ENCODE measurements at places on chromosomes 5 and 9. TPM values are rescaled to one million over a fixed set of nuclear protein-coding genes. Genes with fewer than 3 reads are reported as not detected.

DNA sequence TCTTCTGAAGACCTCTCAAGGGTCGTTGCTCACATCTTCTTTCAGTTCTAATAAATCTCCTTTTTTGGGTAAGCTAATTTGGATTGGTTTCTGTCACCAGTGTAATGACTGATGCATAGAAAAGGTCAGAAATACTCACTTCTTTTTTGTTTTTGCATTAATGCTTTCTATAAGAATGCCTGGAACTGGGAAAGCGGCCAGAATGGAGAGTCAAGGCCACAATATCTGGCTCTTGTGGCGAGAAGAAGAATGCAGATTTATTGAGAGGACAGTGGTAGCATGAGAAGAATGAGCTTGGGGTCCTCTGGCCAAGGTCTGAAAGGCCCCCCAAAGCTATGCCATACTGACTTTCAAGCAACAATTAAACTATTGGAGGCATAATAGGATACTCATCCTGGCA, 88.0 kb upstream of the SLC12A2 start:
- no peak for DNase-seq

DNA sequence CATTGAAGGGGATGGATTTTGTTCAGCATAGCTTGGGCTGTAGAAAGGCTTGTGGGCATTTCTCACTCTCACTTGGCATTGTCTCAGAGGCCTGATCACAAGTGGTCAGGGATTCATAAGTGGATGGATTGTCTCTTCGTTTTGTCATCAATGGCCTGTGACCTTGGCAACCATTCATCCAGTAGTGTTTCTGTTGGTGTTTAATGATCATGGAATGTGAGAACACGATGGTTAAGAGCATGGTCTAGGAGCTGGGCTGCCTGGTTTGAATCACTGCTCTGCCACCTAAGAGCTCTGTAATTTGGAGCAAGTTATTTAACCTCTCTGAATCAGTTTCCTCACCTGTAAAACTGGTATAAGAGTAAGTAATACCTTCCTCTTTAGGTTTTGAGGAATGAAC, 430.1 kb upstream of the MEF2C start:
- peak; percentile 19 for DNase-seq

GRCh38 chr5:175306381-175306780, 137.6 kb downstream of the DRD1 start:
- DNase-seq, result no peak

DNA sequence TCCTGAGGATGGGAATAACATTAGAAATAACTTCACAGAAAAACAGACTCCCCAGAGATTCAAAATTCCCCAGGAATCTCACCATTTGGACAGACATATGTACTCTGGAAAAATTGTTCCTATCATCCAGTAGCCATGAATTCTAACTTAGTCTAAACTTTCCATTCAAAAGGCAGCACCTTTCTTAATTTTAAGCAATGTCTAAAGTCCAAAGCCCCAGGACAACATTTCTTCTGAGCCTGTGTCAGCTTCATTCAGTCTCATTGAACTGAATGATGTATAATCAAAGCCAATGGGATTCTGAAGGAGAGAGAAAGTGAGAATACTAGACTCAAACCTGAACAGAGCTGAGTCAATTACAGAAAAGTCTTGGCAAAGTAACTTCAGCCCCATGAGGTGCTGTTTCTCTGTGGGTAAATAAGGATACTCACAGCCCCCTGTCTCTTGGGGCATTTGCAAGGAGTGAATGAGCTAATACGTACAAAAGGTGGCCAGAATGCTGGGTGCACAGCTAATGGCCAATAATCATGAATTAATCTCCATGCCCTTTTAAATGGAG, 140.6 kb downstream of the SEMA5A start:
- no peak for DNase-seq

DNA sequence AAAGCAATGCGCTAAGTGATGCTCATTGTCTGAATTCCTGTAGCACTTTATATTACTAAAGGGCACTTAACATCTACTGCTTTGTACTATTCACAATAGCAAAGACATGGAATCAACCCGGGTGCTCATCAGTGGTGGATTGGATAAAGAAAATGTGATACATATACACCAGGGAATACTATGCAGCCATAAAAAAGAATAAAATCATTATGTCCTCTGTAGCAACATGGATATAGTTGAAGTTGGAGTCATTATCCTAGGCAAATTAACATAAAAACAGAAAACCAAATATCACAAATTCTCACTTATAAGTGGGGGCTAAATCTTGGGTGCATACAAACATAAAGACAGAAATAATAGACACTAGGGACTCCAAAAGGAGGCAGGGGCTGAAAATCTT, 308.3 kb downstream of the TRPM3 start:
- DNase-seq, result no peak

GRCh38 chr5:19179571-19179970, 808.4 kb downstream of the CDH18 start:
- DNase-seq, result no peak

- no peak for DNase-seq
Measured at GRCh38 chr5:165405340-165405739, 1899.9 kb downstream of the MAT2B start.

- no peak for DNase-seq
Measured at GRCh38 chr5:16981700-16982099, 45.6 kb upstream of the MYO10 start.

GRCh38 chr5:29023541-29023940, 1985.2 kb upstream of the CDH9 start:
- DNase-seq, result no peak

- no peak for DNase-seq
Measured at GRCh38 chr5:5235685-5236084, 95.6 kb downstream of the ADAMTS16 start.

- DNase-seq, result peak; percentile 78
Measured at GRCh38 chr9:77707383-77708063, 59.4 kb upstream of the GNA14 start.

DNA sequence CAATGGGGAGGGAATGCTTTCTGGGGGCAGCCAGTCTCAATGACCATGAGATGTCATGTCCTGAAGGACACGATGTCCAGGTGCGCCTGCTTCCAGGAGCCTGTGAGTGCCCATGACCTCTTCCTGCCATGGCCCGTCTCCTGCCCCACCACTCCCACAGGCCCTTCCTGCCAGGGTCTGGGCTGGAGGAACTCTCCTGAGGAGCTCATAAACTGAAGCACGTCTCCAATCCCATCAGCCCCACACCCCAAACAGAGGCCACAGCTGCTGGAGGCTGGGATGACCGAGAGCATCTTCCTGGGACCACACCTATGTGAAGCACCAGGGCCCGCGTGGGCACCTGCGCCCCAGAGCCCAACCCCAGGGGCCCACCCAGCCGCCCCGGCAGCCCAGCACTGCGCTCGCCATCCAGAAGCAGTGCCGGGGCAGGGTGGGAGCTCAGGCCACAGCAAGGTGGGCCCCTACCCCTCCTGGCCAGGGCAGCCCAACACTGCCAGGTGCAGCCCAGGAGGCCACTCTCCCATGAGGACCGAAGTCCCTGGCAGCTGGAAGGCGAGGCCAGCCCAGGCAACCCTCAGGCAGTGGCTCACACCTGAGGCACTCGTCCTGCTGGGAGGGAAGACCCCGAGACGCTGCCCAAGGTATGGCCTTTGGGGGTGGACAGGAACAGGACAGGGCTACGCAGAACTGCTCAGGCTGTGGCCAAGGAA, 53.9 kb upstream of the UBAC1 start:
- DNase-seq, result no peak

- no peak for DNase-seq
Measured at GRCh38 chr5:176809544-176810080, 747 bp upstream of the UNC5A start.

DNA sequence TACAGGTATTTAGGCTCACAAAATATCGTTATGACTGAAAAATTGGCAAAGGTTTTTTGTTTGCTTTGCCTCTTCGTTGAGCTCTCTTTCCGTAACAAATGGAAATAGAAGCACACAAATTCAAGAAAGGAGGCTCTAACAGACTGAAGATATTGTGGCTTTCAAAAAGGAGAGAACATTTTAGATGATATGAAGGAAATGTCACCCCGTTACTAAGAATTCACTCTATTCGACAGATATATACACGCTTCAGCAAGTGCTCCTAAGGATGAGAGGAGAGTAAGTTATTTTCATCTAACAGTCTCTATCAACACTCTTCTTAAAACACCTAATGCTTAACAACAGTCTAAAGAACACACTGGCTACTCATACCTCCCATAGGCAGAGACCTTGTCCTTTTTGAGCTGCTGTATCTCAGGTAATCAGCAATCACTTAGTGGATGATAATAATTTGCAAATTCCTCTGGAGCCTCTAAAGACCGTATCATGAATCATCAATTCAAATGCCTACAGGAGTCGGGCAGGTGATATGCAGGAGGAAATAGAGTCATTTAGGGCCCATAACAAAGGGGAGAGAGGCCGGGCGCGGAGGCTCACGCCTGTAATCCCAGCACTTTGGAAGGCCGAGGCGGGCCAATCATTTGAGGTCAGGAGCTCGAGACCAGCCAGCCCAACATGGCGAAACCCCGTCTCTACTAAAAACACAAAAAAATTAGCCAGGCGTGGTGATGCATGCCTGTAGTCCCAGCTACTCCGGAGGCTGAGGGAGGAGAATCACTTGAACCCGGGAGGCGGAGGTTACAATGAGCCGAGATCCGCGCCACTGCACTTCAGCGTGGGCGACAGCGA, 1.4 kb upstream of the HSDL2 start:
- peak; percentile 29 for DNase-seq

DNA sequence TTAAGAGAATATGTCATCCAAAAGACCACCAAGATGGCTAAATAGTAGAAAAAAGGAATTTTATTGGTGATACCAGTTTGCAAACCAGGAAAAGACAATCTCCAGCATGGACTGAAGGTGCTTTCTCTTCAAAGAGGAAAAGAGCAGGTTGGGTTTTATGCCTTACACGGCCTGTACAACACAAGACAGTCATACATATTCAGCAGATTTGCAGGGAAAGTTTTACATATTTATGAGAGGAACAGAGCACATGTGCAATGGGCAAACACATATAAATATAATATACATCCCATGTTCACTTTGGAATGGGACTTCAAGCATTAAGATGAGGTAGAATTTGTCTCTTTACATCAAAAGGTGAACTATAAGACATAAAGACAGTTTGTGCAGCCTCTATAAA, 70.3 kb upstream of the PPP2CA start:
- DNase-seq, result no peak

DNA sequence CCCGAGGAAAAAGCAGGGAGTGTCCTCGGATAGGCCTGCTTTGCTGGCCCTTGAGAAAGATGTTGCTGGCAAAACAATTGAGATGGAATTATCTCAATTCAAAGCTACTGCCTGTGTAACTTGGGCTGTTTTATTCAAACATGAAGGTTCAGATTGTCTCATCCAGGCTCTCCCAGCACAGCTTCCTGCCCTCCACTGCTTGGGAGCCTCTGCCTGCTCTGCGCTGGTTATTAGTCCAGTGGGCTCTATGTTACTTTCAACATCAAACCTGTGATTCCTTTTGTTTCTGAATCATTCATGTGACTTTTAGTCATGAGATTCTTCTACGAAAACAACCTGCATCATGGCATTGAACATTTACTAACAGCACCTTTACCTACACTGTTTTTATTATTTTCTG, 123.2 kb downstream of the SNCAIP start:
- DNase-seq, result no peak

- no peak for DNase-seq
Measured at GRCh38 chr5:5351288-5351979, 71.0 kb upstream of the ICE1 start.

GRCh38 chr9:1920386-1920785, 94.8 kb upstream of the SMARCA2 start:
- no peak for DNase-seq

GRCh38 chr5:171706736-171707441, 78.7 kb upstream of the SMIM23 start:
- no peak for DNase-seq

DNA sequence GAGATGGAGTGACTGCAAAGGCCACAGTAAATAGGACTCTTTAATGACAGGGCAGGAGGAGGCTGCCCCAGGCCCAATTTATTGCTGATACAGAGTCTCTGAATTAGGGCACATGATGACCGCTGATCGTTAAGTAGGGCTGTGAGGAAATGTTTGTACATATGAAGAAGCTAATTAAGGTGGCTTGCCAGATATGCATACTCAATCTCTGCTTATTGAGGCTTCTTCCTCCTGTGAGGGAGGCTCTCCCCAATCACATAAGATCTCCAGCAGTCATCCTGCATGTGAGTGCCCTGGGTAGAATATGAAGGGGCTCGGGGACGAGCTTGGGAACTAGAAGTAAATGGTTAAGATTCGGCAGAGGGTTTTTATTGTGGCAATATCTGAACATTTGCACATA, 8.2 kb upstream of the CD180 start:
- DNase-seq, result no peak

- no peak for DNase-seq
Measured at GRCh38 chr5:149781612-149782011, 51.5 kb downstream of the PPARGC1B start.

DNA sequence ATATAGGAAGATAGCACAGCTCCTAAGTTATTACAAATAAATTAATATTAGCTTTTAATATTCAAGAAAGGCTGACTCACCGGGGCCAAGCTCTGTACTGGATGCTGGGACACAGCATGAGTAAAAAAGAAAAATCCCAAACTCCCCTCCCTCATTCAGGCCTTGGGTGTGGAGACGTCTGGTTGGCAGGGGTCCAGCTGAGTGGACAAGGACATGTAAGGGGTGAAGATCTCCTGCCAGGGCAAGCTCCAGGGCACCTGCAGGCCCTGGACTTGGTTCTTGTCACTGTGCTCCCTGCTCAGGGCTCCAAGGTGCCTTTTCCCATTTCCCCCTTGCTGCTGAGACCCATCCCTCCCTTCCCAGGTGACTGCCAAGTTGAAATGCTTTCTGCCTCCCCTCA, 388.5 kb downstream of the ENC1 start:
- no peak for DNase-seq

Gene JMY
- total RNA-seq, result 6.7 TPM

Gene LIFR
- 59.7 TPM for total RNA-seq

Gene FOXD4L5
- total RNA-seq, result 0.10 TPM

Gene TRIP13
- 1.1 TPM for total RNA-seq

Gene PIP5K1B
- total RNA-seq, result 47.0 TPM

Gene CER1
- not detected for total RNA-seq

Gene DYNC2I2
- 12.8 TPM for total RNA-seq

Gene IGFBPL1
- 3.5 TPM for total RNA-seq
